Spleen (tissue), 13 donors: ENCODE measurements at places on chromosomes 2 and 18. TPM values are rescaled to one million over a fixed set of nuclear protein-coding genes. Genes with fewer than 3 reads are reported as not detected.

- no peak for DNase-seq
- no peak overlapping the region for H3K4me3 ChIP-seq
- no peaks in the 10 kb centered on the region for H3K4me1 ChIP-seq
- H3K27ac ChIP-seq: no peak overlapping the region
- no peaks in the 10 kb centered on the region for H3K27me3 ChIP-seq
Observed at GRCh38 chr18:36798738-36799473, 29.9 kb downstream of the TPGS2 start.

DNA sequence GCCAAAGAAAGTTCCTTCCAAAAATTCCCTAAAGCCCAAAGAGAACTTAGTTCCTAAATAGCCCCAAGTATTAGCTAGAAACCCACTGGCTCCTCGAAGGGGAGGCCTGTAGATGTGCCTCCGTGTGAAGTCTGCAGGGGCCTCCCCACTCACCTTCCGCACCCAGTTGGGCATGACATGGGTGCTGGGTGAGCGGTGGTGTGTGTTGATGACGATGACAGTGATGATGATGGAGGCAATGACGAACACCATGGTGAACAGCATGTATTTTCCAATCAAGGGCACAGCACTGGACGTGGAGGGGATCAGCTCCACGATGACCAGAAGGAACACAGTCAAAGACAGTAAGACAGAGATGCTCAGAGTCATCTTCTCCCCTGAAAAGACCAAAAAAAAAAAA, 14.5 kb downstream of the CHRNA1 start:
- no peaks in the 10 kb centered on the region for H3K27me3 ChIP-seq
- no peak overlapping the region for H3K27ac ChIP-seq
- H3K4me3 ChIP-seq: no peak overlapping the region
- peaks cover 10% of the 10 kb centered on the region for H3K4me1 ChIP-seq

GRCh38 chr2:222941510-222942032, 80.7 kb downstream of the ACSL3 start:
- no peak overlapping the region for H3K27ac ChIP-seq
- no peaks in the 10 kb centered on the region for H3K27me3 ChIP-seq
- no peaks in the 10 kb centered on the region for H3K4me1 ChIP-seq
- H3K36me3 ChIP-seq: peaks cover 13% of the 10 kb centered on the region
- no peak for DNase-seq

- H3K4me1 ChIP-seq: peaks cover 4% of the 10 kb centered on the region
- H3K36me3 ChIP-seq: no peaks in the 10 kb centered on the region
- no peak overlapping the region for H3K4me3 ChIP-seq
- H3K27ac ChIP-seq: no peak overlapping the region
- no peaks in the 10 kb centered on the region for H3K27me3 ChIP-seq
Observed at GRCh38 chr2:15748736-15749323, 157.2 kb downstream of the DDX1 start.

ABCB11 gene
- polyA plus RNA-seq: 0.12 TPM

CRYGC gene
- not detected for polyA plus RNA-seq

CD207 gene
- polyA plus RNA-seq: 0.05 TPM

PSMA8 gene
- 0.93 TPM for polyA plus RNA-seq
